Hippocampal formation (tissue), 2 donors: ENCODE measurements at places on chromosomes 13 and 19.

DNA sequence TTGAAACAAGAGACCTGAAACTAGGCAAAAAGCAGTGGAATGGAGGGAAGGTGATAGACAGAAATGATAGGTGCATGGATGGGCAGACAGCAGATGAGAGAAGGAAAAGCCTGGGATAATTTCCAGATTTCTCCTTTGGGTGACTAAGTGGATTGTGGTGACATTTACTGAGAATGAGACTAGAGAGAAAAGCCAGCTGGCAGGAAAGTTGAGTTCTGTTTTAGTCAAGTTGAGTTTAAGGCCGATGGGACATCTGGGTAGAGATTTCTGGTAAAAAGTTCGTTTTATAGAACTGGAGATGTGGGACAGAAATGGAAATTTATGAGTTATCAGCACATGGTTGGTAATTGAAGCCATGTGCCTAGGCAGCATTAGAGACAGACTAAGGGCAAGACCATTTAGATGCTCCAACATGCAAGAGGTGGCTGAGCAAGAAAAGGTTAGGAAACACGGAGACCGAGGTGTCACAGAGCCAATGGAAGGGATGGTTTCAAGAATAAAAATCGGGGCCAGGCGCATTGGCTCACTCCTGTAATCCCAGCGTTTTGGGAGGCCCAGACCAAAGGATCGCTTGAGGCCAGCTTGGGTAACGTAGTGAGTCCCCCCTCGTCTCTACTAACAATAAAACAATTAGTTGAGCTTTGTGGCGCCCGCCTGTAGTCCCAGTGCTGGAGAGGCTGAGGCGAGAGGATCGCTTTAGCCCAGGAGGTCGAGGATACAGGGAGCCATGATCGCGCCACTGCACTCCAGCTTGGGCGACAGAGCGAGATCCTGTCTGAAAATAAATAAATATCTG, 9.6 kb upstream of the DGKH start:
- no peak for DNase-seq

GRCh38 chr19:31448221-31448657, 99.0 kb upstream of the TSHZ3 start:
- no peak for DNase-seq

DNA sequence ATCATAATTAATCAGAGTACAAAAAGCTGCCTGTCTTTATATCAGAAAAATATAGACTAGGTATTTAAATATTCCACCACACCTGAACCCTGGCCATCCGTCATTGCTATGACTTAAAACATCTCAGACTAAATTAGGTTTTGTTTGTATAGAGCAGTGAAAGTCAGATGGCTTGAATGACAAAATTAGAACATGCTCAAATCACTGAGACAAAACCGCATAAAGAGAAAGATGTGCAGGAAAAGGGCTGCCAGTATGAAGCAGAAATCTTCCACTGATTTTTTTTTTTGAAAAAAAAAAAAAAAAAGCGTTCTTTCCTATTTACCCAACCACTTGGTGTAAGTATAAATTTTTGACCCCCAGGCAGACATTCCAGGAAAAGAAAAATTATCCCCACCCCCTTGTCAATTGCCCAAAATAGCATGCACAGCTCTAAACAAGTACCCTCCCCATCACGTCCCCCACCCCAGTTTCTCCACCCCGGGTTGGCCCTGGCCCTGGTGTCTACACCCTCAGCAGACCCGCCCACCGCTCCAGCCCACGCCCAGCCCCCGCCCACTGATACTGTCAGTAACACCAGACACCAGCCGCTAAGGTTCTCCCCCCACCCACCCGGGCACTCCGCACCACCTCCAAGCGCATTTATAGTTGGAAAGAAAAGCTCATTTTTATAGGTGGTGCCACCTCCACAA, 118.6 kb downstream of the URI1 start:
- no peak for DNase-seq

DNA sequence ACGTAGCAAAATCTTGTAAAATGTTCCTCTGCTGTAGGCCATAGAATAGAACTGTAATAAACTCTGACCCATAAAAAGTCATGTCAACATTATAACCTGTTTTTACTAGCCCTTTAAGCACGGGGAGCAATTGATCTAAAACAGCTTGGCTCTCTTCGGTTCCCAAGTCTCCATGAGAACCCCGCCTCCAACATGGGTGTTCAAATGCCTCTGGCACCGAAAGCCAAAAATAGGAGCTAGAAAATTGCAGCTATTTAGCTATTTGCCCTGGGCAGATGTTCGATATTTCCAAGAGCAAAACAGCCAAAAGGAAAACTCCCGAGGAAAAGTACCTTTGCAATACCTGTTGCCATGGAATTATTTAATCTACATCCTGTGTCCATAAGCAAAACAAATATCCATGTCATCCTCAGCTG, 563.1 kb downstream of the EFNB2 start:
- no peak for DNase-seq

GRCh38 chr19:16202320-16203255, 4.9 kb downstream of the AP1M1 start:
- DNase-seq, result no peak

GRCh38 chr19:33263325-33264023, 37.8 kb upstream of the SLC7A10 start:
- DNase-seq, result no peak

DNA sequence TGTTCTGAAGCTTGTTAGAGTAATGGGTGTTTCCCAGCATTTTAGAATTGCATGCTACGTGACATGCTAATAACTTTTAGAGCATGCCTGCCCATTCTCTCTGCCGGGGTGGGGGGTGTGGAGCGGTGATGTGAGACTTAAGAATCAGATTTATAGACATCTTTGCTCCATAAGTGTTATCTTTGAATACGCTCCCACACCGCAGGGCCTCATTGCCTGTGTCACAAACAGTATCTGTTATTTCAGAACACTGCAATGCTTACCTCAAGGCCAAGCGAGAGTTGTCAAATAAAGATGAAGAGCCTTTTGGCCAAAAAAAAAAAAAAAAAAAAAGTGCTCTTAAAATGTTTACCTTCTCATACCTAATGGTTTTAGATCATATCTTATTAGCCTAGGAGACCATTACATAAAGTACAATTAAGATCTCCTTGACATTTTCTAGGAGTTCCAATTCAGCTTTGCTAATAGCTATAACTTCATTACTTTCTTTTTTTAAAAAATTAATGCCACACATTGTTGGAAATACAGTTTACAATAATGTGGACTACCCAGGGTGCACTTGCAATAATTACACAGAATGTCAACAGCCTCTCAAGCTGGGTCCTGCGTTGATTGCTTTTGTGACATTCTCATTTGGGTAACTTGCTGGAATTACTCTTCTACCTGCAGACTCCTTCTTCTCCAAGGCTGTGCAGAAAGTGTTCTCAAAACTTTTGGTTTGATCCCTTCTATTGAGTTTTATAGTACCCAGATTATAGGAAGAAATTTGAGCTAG, 525.3 kb downstream of the KLF12 start:
- no peak for DNase-seq

DNA sequence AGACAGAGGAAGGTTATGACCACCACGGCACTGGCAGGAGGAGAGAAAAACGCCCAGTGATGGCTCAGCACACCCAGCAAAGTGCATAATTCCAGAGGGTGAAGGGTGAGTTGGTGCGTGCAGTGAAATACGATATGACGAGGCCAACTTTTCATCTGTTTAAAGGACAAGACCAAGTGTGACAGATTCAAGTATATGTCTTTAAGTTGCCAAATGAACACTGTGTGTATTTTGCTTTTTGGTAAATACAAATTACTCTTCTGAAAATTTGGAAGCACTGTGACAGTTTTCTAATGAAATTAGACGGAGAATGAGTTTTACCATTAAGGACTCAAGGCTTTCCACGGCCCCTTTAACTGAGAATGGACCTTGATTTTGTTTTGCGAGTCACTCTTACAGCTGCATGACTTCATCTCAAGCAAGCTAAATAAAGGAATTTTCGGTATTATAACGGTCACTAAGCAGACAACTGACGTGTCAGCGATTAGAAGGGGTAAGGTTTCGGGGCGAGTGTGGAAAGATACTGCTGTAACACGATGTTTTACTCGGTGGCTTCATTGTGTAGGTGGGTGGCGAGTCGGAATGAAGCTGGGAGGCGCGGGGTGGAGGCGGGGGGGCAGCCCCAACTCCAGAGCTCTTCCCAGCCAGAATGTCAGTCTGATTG, 22.8 kb downstream of the COL4A2 start:
- no peak for DNase-seq

DNA sequence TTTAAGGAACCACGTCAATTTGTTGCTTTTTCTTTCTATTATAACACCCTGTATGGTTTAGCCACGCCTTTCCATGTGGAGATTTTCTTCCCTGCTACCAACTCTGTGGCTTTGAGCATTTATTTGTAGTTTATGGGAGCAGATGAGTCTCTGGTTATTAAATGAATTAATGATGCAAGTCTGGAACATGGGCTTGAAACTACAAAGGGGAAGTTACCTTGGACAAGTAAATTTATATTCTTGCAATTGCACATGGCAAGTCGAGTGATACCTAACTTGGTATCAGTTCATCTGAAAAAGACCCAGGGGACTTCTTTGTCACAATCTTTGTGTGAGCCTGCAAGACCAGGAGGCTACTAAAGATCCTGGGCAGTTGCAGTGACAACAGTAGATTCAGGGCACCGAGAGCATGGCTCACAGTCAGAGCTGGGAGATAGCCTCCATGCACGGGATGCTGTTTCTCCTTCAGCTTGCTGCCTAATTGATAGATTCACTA, 24.4 kb downstream of the B3GLCT start:
- DNase-seq, result no peak

- DNase-seq, result no peak
These were observed 963.4 kb downstream of the PCDH9 start for GRCh38 chr13:66266761-66267160.

- no peak for DNase-seq
These were observed 74.2 kb downstream of the SPACA7 start for GRCh38 chr13:112450118-112450903.

DNA sequence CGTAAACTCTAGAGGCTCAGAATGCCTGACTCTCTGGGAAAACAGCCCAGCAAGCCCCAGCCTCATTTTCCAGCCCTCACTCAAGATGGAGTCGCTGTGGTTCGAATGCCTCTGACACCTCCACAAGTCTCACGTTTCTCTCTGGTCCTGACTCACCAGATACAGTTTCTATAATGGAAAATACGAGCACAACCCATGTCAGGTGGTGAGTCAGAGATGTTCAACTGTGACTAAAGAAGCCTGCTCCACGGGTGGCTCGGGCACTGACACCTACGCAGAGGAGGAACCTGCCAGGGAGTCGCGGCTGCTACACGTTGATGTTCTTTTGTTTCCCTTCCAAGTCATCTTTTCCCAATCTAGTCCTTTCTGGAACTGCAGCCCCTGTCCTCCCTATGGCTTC, 87.1 kb upstream of the STK24 start:
- DNase-seq, result no peak

DNA sequence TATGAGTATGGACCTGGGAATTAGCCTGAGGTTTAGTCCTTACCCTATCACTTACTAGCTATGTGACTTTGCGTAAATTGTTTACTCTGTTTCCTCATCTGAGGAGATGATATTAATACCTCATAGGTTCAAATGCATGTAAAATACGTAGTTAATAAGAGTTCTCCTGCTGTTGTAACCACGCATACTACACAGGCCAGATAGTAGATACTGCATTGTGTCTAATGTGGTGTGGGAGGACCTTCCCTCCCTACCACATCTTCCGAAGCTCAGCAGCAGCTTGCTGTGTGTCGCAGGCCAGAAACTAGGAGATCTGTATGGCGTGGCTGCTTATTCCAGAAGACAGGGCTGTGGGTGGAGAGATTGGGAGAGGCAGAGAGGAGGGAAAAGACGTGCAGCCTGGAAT, 23.0 kb downstream of the GTF2F2 start:
- no peak for DNase-seq

- DNase-seq, result no peak
These were observed 37.9 kb downstream of the ZFR2 start for GRCh38 chr19:3830621-3831589.

GRCh38 chr19:35076657-35077056, 35.1 kb downstream of the HPN start:
- DNase-seq, result no peak

DNA sequence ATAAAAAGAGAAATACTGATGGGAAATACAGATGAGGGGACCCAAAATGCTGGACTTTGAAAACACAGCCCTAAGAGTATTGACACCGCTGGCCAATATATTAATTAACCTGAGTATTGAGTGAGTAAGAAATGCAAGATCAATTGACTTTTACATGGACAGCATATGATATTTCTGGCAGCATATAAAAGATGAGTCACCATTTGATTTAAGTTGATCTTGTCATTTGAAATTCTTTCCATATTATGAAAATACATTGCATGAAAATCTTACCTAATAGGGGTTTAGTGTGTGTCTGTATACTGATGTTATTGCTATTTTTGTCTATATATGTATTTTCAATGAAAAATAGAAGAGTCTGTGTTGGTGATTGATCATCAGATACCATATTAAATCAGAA, 619.6 kb downstream of the KCTD12 start:
- no peak for DNase-seq

GRCh38 chr13:46321494-46322225, 65.4 kb downstream of the RUBCNL start:
- DNase-seq, result peak; percentile 31

GRCh38 chr13:62933809-62934208, 1518.2 kb upstream of the PCDH20 start:
- no peak for DNase-seq

- DNase-seq, result no peak
These were observed 104.2 kb upstream of the IPO5 start for GRCh38 chr13:97849305-97849704.

DNA sequence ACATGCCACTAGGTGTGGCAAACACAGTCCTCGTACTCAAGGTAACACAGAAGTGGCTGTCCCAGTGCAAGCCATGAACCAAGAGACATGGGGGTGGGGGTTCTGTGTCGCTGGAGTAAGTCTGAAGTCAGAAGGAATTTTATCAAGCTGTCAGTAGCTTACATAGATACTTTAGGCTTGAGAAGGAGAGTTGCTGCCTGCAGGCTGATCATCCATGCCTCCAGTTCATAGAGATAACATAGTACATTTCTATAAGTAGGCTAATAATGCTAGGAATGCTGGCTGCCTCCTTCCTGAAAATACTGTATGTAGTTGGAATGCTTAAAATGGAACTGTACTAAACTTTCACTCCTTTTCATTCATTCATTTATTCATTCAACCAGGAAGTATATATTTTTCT, 70.1 kb downstream of the CAB39L start:
- DNase-seq, result no peak

DNA sequence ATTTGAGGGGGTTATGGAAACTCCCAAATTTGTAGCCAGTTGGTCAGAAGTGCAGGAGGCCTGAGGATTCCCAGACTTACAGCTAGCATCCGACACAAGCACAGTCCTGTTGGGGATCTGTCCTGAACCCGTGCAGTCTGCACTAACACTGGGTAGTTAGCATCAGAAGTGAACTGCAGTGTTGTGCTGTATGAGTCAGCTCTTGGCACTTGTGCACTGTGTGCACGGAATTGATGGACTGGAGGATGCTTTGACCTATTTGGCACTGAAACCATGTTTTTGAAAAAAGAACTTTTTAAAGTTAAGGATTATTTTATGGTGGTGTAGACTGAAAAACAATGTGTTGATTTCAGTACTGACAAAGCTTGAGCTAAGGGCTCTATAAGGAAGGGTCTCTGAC, 279.0 kb downstream of the NHLRC3 start:
- no peak for DNase-seq

- no peak for DNase-seq
These were observed 81.2 kb upstream of the KCTD15 start for GRCh38 chr19:33715462-33715861.

- no peak for DNase-seq
These were observed 130.4 kb downstream of the CRYL1 start for GRCh38 chr13:20395061-20395916.

- no peak for DNase-seq
These were observed 122.4 kb downstream of the AKAP11 start for GRCh38 chr13:42394361-42394708.
